Activated T-helper 1 cell treated with anti-CD3 and anti-CD28 coated beads, Interleukin-12 subunit alpha, Interleukin-12 subunit beta, Interleukin-2, Interleukin-4 antibody, amounts not matched to agents 30 ng/mL and 10 ng/mL and 1 ng/mL, durations not matched to agents 14 hours and 24 hours and 36 hours (primary cell): ENCODE measurements at places on chromosomes 3 and 15. TPM values are rescaled to one million over a fixed set of nuclear protein-coding genes. Genes with fewer than 3 reads are reported as not detected.
A peak's percentile ranks its signal among the peaks of the same experiment; 100 is the strongest.

DNA sequence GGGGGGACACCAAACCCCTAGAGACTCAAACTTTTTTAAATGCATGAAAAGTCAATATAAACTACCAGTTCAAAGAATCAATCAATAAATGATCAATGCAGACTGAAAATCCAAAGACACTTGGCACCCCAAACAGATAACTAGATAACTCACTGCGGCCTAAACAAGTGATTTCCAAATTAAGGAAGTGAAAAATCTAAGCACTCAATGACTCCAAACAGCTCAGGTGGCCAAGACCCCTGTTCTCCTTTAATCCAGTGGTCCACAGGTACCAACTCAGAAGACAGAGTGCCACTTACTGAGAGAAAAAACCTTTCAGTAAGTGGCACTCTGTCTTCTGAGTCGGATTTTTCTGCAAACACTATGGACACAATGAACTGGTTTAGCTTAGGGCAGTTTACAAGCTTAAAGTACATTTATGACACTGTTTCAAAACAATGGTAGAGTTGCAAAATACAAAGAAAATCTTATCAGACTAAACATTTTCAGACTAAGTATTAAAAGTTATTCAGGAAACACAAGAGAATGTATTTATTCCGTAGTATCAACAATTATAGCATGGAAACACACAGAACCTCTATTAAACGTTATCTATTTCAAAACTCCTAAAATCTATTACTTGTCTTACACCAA is 4.7 kb downstream of the DLG1 start:
- H3K4me1 ChIP-seq, result peaks cover 54% of the 10 kb centered on the region
- H3K4me3 ChIP-seq, result no peak overlapping the region
- DNase-seq, result no peak
- H3K27ac ChIP-seq, result no peak overlapping the region

DNA sequence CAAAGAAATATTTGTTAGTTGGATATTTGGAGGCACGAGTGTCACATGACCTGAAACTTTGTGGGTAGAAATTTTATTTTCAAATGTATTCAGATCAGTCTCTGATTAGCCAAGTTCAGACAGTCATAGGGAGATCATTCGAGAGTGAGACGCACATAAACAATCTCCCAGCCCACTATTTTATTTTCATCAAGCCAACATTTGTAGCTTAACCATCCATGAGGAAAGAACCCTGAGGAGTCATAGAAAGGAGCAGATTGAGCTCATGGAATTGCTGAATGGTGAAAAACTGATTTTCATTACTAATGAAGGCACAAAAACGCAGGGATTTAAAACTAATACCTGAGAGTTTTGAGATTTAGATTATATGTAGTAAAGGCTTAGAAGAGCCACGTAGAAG is 548.7 kb downstream of the NSUN3 start:
- no peaks in the 10 kb centered on the region for H3K36me3 ChIP-seq
- H3K4me3 ChIP-seq, result no peak overlapping the region
- H3K27ac ChIP-seq, result no peak overlapping the region
- no peaks in the 10 kb centered on the region for H3K27me3 ChIP-seq

DNA sequence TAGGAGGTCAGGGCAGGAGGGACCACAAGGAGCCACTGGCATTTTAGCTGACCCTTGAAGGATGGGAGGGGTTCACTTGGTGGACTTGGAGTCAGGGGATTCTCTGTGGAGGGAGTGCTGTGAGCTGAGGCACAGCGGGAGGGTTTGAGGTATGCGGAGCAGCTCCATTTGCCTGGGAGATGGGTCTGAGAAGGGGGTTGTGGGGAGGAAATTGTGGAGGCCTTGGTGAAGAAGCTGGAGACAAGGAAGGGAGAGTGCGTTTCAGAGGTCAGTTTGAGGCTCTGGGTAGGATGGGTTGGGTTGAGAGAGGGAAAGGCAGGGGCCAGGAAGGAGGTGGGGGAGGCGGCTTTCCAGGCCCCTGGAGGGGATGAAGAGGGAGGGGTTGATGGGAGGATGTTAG is 20.2 kb downstream of the PLEKHO2 start:
- DNase-seq, result no peak
- H3K27ac ChIP-seq, result peak overlapping the region; percentile 44
- peaks cover 36% of the 10 kb centered on the region for H3K36me3 ChIP-seq
- H3K4me1 ChIP-seq, result peaks cover 23% of the 10 kb centered on the region

- H3K4me3 ChIP-seq, result no peak overlapping the region
- H3K27ac ChIP-seq, result peak overlapping the region; percentile 4
- DNase-seq, result no peak
- peaks cover 42% of the 10 kb centered on the region for H3K36me3 ChIP-seq
- H3K27me3 ChIP-seq, result no peaks in the 10 kb centered on the region
Observed at GRCh38 chr3:45599984-45600650, 5.6 kb downstream of the LIMD1 start.

- no peak overlapping the region for H3K27ac ChIP-seq
- H3K36me3 ChIP-seq, result no peaks in the 10 kb centered on the region
- DNase-seq, result no peak
- no peak overlapping the region for H3K4me3 ChIP-seq
Observed at GRCh38 chr3:28576614-28577200, 228.1 kb upstream of the AZI2 start.

The ISLR gene
- not detected in 2 replicates for total RNA-seq

The DNAH12 gene
- 0.17 TPM in 1 of 2 replicates, not detected in the other for total RNA-seq

The LRRIQ4 gene
- total RNA-seq, result 0.10 and 0.12 TPM in 2 replicates

The ERICH6 gene
- total RNA-seq, result not detected in 2 replicates

The PCSK6 gene
- 3.0 and 3.7 TPM in 2 replicates for total RNA-seq

The PPM1L gene
- 2.7 and 3.3 TPM in 2 replicates for total RNA-seq

The DBR1 gene
- total RNA-seq, result 25.7 and 31.0 TPM in 2 replicates
